Renal cortex interstitium (tissue), 15 donors: ENCODE measurements at places on chromosomes 6 and 20. TPM values are rescaled to one million over a fixed set of nuclear protein-coding genes. Genes with fewer than 3 reads are reported as not detected.

EPHA7 gene
- 49.3 TPM for polyA plus RNA-seq

SAMD10 gene
- 9.9 TPM for polyA plus RNA-seq

GRCh38 chr20:2133318-2134183 lies 31.9 kb downstream of the STK35 start:
- DNase-seq = no peak

DNA sequence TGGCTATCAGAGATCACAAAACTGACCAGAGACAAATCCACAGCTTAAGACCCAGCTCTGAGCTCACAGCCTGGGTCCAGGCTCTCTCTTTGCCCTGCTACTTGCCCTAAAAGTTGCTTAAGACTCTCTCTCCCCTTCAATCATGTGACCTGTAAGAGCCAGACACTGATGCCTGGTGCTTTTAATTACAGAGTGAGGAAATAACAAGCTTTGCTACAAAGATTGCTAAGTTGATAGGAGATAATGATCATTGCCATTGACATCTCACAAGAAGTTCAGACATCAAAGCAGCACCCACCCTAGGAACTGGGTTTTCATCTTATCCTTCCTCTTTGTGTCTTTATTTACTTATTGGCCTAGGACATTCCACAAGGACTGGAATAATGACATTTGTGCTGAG lies 125.9 kb upstream of the CD93 start:
- no peak for DNase-seq

GRCh38 chr6:111430605-111431376 lies 52.2 kb downstream of the REV3L start:
- DNase-seq = no peak

GRCh38 chr6:142802124-142802523 lies 142.9 kb downstream of the HIVEP2 start:
- no peak for DNase-seq
